ENCODE measurements at places on chromosomes 2 and 18.

DNA sequence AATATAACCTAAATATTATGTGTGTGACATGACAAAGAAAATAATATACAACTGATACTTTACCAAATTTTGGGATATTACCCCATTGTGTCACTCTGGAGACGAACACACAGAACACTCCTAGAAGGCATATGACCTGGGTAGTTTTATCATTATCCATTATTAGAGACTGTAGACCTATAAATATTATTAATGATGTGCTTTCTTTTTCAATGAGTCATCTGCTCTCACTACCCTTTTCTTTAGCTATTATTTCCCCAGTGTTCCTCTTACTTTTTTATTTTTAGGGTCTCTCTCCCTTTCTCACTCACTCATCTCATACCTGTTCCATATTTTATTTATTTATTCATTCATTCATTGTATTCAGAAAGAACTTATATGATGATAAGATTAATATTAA, 143.3 kb upstream of the ITGA4 start:
- no peak for DNase-seq

GRCh38 chr2:120738117-120738516, 2.4 kb downstream of the GLI2 start:
- no peak for DNase-seq

GRCh38 chr2:106547164-106547903, 60.2 kb downstream of the CD8B2 start:
- DNase-seq: no peak

- DNase-seq: no peak
Measured at GRCh38 chr2:40592218-40592617, 140.3 kb upstream of the SLC8A1 start.

DNA sequence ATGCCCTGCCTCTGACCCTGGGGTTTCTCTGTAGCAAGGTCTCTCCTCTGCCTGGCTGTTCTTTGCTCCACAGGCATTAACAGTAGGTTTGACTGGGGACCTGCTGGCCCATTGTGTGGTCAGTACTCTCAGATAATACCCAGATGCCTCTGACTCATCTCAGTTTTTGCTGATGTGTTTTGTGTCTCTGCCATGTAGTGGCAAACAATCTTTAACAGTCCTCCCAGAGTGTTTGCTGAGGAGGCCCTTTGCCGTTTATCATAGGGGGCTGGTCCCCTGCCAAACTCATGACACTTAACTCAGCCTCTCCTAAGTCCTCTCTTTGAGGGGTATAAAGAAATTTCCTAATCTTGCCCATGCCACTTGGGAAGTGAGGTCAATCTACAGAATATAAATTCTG, 793.7 kb upstream of the FANCL start:
- DNase-seq: no peak

GRCh38 chr2:97698530-97698929, 14.8 kb upstream of the ZAP70 start:
- DNase-seq: no peak

DNA sequence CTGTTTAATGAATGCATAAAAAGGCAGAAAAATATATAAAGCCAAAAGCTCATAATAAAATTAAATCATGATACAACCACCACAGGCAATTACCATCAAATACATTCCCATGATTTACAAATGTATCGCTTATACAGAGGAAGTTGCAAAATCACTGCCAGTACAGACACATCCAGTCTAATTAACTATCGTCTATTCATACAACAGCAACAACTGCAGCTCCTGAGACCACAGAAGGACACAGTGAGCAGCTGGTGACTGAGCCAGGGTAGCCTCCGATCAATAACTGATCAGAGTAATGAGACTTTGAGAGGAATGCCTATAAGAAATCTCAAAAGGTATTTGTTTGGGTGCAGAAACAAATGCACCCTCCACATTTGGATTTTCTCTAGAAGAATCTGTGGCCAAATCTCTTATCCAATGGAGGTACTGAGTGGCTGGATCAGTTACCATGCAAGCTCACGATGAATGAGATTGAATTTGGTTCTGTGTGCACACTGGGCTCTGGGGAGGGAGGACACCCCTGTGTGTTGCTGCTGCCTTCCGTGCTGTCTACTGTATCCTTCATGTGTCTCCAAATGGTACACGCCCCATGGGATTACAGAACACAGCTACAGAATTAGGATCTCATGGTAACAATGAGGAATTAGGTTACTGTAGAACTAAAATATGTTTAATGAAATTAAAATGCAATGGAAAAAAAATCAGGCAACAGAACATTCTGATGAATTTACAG, 119.6 kb downstream of the MBP start:
- no peak for DNase-seq

- DNase-seq: no peak
Measured at GRCh38 chr18:50011813-50012435, 183.0 kb downstream of the MYO5B start.

DNA sequence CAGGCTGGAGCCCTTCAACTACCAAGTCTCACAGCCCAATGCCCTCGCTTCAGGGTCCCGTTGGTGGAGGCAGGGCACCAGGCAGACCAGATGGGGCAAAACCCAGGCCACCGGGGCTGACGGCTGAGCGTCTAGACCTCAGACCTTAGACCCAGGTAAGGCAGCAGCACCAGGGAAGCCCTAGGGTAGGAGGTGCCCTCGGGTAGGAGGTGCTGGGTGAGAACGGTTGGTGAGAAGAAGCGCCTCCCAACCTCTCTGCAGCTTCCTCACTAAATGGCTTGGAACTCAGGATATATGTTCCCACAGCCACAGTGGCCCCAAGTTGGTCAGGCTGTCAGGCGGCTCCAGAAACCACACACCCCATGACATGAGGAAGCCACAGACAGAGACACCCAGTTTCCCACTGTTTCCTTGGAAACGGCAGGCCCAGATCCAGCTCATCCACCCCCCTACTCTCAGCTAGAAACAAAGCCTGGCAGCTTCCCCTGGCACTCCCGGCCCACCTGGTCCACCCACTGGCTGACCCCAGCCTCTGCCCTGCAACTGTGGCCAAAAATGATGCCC, 13.1 kb upstream of the MLPH start:
- no peak for DNase-seq

- no peak for DNase-seq
Measured at GRCh38 chr2:51846018-51846417, 814.1 kb upstream of the NRXN1 start.

DNA sequence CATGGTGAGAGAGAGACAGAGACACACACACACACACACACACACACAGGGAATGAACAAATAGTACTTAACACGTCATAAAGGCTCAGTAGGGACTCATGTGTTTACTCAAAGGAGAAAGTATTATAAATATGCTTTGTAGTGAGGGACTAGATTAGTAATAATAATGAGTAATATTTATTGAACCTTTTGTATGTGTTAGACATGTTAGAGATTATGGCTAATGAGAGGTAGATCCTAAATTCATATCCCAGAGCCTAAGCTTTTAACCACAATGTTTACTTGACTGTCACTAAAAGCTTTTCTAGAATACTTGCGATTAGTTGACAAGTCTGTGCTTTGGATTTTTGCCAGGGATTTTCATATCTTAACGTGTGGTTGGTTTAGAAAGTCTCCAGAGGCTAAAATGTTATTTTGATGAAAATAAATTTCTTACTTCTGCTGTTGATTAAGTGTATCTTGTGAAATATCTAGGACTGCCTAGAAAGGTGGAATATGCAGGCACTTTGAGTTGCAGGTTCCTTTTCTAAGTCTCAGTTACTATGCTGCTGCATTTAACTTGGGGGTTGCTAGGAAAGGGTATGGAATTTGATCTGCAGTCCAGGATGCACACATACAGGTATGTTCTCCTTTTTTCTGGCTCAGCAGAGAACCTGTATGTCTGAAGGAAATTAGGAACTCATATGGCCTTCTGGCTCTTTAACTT, 64.5 kb downstream of the UBR3 start:
- DNase-seq: no peak

GRCh38 chr2:102193074-102193473, 6.3 kb downstream of the IL1RL2 start:
- no peak for DNase-seq

All from stimulated activated naive CD8-positive, alpha-beta T cell treated with anti-CD3 and anti-CD28 coated beads, Interleukin-15, amount 100 ng/mL, for 72 hours (primary cell).